Kidney glomerular epithelial cell (primary cell): ENCODE measurements at places on chromosomes 7 and 10.

DNA sequence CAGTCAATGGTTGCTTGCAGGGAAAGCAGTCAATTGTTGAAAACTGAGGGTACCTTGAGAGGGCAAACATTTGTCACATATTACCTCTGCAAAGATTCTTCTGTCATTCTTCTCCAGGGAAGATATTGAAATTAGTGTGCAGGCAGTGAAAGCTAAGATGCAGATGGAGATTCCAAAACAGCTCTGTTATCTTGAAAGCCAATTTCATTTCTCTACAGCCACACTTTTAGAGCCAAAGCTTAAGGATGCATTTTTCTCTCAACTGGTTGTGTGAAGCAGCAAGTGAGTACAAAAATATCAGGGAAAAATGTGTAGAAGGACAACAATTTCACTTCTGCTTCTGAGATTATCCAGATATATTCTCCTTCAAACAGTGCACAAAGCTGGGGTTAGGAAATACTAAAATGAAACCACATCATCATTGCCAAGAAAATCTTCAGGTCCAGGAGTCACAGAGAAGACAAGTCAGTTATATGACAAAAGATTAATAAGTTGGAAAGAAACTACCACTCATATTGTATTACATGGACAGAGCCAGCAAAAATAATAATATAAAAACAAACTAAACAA lies 16.3 kb downstream of the SGMS1 start:
- no peak for DNase-seq

DNA sequence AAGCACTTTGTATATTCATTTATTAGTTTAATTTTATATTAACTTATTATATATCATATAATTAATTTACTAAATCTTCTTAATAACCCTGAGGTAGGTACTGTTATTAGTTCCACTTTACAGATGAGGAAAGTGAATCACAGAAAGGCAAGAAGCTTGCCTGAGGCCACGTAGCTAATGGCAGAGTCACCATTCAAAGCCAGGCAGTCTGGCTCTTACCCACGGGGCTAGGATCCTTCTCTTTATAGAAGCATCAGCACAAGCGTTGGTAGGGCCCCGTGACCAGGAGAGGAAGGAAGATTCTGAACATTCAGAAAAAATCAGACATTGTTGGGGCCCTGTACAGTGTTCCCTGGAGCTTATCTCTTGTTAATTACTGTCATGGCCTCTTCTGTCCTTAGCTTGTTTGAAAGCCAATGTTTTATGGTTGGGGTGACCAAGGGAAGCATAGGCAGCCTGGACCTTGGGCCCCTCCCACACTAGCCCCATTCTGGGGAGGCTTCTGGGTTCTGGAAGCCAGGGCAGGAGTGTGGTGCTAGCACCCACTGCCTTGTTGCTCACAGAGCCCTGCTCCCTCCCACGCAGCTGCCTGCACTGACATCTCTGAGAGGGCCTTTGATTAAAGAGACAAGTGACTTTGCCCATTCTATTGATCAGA lies 31.1 kb upstream of the SLF2 start:
- no peak for DNase-seq

DNA sequence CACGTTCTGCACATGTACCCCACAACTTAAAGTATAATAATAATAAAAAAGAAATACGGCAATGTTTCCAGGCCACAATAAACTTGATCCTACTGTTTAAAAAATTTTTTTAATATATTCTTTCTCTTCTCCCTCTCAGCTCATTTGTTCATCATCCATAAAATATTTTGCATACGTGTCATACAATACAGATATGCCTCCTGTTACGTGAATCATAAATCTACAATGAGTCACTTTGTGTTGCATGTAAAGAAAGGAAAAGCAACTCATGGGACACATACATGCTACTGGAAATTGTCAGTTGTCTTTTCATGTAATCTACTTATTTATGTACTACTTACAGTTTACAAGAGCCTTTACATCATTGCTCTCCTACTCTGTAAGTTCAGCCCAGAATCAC lies 1.1 kb upstream of the TECTB start:
- no peak for DNase-seq

DNA sequence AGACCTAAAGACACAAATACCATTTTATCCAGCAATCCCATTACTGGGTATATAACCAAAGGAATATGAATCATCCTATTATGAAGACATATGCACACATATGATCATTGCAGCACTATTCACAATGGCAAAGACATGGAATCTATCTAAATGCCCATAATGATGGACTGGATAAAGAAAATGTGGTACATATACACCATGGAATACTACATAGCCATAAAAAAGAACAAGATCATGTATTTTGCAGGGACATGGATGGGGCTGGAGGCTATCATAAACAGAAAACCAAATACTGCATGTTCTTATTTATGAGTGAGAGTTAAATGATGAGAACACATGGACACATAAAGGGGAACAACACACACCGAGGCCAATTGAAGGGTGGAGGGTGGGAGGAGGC lies 3.8 kb downstream of the MACC1 start:
- DNase-seq: no peak

DNA sequence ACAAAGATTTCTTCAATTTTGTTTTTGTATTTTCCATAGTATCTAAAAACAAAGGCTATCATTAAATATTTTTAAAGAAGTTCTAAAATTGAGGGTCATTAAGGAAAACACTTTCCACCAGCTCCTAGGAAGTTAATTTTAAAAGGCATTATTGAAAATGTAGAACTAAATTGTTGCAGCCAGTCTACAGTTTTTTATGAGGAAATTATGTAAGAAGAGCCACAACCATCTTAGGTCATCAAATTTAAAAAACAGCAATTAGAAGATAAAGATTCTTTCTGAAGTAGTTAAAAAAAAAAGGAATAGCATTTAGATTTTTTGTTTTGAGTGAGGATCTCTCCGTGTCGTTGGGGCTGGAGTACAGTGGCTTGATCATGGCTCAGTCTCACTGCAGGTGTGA lies 161.7 kb downstream of the NRBF2 start:
- no peak for DNase-seq

GRCh38 chr10:64619102-64619501 lies 1097.9 kb downstream of the REEP3 start:
- DNase-seq: no peak

DNA sequence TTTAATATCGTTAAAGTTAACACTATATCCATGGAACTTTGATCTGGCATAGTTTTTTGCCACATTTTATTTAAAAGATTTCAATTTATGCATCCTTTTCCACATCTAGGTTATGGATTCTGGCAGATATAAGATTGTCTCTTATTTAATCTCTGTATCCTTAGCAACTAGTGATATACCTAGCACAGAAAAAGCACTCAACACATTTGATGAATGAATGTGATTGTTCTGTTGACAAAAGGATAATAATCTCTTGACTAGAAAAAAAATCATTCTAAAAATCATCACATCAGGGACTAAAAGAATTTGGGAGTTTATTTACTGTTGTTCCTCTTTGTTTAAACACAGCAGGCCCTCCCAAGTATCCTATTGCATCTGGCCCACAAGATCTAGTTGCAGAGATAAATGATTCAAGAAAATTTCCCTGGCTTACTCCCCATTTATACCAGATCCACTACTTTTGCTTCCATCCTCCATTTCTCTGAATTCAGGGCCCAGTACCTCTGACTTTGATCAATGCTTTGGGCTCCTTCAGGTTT lies 84.0 kb upstream of the C1GALT1 start:
- DNase-seq: no peak

GRCh38 chr7:143960813-143961610 lies 6.4 kb downstream of the OR2F1 start:
- no peak for DNase-seq

DNA sequence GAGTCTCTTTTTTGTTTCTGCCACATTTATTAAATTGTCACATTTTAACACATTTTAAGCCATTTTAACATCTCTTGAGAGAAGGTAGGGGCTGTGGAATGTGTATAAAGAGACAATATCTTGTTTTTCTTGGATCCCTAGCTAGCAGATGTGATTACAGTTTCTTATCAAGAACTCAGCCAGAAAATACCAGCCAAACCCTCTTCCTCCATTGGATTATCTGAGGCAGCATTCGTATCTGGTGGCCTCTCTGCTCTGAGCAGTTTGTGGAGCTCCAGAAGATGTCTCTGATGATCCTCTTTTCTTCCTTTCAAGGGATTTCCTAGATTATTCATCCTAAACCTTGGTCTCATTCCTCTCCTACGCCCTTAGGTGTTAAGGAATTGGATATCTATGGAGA lies 35.3 kb upstream of the PFKFB3 start:
- DNase-seq: no peak

GRCh38 chr10:114278884-114279191 lies 39.8 kb downstream of the VWA2 start:
- DNase-seq: no peak

DNA sequence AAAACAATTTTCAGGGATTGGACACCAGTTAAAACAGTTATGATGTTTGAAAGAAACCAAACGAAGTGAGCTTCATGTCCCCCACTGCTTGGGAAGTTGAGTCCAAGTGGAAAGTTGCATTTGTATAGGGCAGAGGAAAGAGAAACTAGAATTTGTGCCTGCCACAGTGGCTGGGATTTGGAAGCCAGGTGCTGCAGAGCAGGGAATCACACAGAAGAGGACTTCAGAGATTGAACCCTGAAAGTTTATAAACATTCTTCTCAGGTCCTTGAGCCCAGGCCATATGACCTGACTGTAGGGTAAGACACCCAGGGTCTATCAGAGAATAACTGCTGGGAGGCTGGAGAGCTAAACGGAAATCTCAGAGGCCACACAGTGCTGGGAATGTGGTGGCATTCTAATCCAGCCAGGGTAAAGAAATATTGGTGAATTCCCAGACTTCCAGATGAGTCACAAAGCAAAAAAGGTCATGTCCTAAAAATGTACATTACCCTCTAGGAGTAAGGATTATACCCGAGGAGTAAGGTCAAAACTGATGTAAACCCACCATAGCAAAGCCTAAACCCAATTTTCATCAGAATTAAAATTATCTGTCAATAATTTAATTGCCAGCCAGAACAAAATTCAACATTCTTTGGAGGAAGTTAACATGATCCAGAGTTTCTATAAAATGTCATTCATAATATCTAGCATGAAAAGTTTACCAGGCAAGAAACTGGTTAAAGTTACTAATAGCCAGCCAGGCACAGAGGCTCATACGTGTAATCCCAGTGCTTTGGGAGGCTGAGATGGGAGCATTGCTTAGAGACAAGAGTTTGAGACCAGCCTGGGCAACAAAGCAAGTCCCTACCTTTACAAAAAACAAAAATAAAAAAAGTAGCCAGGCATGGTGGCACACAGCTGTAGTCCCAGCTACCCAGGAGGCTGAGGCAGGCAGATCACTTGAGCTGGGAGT lies 31.2 kb downstream of the TOMM7 start:
- DNase-seq: no peak

- no peak for DNase-seq
Measured at GRCh38 chr10:10959666-10960065, 58.0 kb upstream of the CELF2 start.

GRCh38 chr7:106717254-106717954 lies 56.4 kb upstream of the CCDC71L start:
- no peak for DNase-seq

GRCh38 chr7:150897502-150898474 lies 45.5 kb downstream of the AOC1 start:
- DNase-seq: no peak

DNA sequence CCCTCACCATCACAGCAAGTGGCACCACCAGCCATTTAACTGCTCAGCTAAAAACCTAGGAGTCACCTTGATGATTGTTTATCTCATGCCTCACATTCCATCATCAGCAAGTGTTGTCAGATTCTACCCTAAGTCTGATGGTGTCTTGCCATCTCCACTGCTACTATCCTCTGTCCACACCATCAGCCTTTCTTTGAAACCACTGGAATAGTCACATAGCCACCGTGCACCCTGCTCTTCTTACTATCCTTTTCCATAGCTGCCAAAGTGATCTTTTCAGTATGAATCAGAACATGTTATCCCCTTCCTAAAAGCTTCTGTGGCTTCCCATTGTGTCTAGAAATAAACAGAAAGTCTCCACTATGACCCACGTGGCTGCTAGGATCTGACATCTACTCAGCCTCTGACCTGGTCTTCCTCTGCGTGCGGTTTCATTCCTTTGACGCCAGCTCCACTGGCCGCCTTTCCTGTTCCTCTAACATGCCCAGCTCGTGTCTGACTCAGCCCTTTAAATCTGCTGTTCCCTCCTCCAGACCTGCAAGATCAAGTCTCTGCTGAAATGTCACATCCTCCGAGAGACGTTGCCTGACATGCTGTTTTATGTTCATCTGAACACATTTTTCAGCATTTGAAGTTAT lies 16.5 kb upstream of the CHN2 start:
- DNase-seq: no peak

DNA sequence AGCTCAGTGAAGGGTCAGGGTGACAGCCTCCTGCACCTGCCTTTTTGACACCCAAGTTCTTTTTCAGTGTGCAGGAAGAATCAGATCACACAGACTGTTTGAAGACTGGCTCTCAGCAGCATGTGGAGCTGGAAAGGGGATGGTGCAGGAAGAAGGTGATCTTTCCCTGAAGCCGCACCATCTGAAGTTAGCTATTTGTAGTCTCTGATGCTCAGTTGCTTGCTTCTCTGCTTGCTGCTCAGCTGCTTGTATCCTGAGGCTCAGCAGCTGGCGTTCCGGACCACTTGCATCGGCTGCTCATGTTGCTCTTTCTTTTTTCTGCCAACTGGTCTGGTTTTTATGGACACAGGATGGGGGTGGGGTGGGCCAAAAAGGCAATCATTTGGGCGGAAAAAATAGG lies 15.8 kb upstream of the DNMBP start:
- no peak for DNase-seq

DNA sequence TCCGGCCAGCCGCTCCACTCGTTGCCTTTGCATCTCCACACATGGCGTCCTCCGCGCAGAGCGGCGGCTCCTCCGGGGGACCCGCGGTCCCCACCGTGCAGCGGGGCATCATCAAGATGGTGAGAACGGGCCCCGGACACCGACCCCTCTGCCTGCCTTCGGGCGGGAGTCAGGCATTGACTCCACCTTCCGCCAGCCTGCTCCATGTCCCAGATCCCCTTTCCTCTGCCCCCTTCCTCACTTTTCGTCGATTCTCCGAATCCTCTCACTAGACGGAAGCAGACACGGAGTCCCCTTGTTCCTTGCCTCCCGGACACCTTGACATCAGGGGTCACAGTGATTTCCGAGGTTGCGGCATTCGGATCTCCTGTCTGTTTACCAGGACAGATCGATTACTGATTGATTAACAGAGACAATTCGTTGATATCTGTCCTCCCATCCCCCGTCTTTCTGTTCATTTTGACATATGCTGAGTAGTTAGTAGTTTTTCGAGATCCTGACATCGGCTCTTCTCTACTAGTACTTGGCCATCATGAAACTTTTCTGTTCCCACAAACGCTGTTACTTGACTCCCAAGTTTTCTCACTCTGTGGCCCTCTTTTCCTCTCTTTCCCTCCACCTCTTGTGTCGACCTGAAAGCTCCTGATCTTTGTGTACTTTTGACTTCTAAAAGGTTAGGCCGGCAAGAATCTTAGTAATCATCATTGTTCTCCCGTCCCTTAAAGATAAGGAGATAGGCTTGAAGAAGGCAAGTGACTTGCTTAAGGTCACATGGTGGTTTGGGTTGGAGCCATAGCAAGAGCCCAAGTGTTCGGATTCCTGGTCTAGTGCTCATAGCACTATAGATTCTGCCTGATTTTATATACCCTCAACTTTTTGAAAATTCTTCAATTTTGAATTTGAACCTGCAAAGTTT lies 597 bp downstream of the SND1 start:
- DNase-seq: no peak

- no peak for DNase-seq
Measured at GRCh38 chr7:110974441-110974840, 116.5 kb upstream of the LRRN3 start.

GRCh38 chr10:113427811-113428558 lies 124.9 kb upstream of the HABP2 start:
- DNase-seq: no peak
